ENCODE measurements at places on chromosomes 12 and 14.

- DNase-seq = no peak
Measured at GRCh38 chr12:58171914-58172313, 230.5 kb downstream of the ATP23 start.

DNA sequence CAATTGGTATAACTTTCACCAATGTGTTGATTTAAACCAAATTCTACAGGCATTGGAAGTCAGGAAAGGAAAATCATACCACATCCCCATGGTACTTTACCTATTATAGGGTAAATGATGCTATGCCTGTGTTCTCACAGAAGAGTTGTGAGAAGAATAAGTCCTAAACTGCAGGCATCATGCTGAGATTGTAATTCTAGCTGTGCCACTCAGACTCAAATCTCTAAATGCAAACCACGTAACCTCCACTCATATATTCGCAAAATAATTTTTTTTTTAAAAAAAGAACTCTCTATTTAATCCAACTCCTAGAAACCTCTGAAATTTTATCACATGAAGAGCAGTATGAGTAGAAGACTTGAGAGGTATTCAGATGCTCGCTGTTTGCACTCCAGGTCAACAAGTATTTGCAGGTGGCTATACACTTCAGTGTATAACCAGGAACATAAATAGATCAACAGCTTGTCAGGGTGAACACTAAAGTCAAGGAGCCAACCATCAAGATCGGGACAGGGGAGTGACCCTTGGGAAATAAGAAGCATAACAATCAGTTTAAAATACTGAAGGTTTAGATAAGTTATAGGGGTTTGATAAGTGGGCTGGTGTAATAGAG, 110.1 kb downstream of the SLC25A21 start:
- DNase-seq = no peak

- DNase-seq = no peak
Measured at GRCh38 chr14:55115460-55115859, 13.6 kb upstream of the LGALS3 start.

GRCh38 chr12:39364196-39364595, 78.7 kb downstream of the KIF21A start:
- DNase-seq = no peak

DNA sequence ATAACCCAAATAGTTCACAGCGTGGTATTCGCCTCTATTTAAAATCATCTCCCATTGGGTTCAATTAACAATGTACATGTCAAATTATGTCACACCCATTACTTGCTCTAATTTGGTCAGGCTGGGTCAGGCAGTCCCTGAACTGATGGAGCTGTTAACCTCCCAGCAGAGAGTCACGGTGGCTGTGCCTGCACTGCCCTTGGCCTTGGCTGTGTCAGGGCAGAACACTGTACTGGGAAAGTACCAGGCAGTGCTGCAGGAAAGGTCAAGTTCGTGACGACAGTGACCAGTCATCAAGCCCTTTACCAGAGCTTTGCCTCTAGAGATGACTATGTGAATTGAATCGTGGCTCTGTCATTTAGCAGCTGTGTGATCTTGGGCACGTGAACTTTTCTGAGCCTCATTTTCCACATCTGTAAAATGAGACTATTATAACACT, 100.0 kb downstream of the ARF6 start:
- no peak for DNase-seq

DNA sequence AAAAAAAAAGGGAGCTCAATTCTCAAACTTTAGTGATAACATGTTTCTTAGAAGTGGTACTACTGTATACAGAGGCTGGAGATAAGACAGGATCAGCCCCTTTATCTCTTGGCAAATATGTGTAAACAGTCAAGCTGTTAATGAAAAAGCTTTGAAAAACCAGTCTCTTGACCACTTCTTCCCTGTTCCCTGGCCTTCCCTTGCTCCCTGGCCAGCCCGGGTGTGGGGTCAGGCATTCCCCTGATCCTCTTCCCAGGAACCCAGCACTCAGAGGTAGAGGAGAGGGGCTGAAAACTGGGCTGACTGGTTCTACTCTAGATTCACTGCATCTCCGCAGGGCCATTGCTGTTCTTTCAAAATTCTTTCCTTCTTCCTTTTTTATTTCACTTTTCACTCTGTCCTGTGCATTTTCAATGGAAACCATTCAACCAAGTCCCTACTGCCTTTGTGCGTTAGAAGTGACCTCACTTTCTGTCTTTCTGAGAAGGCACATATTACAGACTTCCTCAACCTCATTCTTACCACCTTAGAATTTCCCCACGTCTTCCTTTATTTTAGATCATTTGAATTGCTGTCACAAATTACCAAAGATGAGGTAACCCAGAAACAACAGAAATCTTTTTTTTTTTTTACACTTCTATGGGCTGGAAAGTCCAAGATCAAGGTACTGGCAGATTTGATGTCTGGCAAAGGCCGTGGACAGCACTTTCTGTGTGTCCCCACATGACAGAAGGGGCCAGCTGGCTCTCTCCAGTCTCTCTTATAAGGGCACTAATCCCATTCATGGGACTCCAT, 5.7 kb downstream of the GNG2 start:
- no peak for DNase-seq

GRCh38 chr12:121520119-121520518, 60.7 kb downstream of the KDM2B start:
- DNase-seq = no peak

GRCh38 chr12:113222730-113223531, 1.7 kb downstream of the TPCN1 start:
- no peak for DNase-seq

GRCh38 chr14:68749487-68750475, 43.1 kb downstream of the ZFP36L1 start:
- no peak for DNase-seq

All from frontal cortex (tissue), 4 donors.